ENCODE measurements at places on chromosomes 2 and 18. TPM values are rescaled to one million over a fixed set of nuclear protein-coding genes. Genes with fewer than 3 reads are reported as not detected.
A peak's percentile ranks its signal among the peaks of the same experiment; 100 is the strongest.

Gene FOSL2
- total RNA-seq: 122 TPM

Gene FAM161A
- total RNA-seq: 2.3 TPM

Gene CCL20
- 18.0 TPM for total RNA-seq

Gene NT5C1B
- total RNA-seq: not detected

Gene IWS1
- 57.0 TPM for total RNA-seq

Gene ABHD1
- total RNA-seq: not detected

- no peak overlapping the region for H3K4me3 ChIP-seq
- no peak overlapping the region for H3K27ac ChIP-seq
- H3K4me1 ChIP-seq: peaks cover 6% of the 10 kb centered on the region
- no peaks in the 10 kb centered on the region for H3K27me3 ChIP-seq
- no peaks in the 10 kb centered on the region for H3K36me3 ChIP-seq
- DNase-seq: no peak
Observed at GRCh38 chr2:168224346-168224745, 23.0 kb downstream of the STK39 start.

- no peak overlapping the region for H3K4me3 ChIP-seq
- H3K27ac ChIP-seq: no peak overlapping the region
- no peak for DNase-seq
- peaks cover 42% of the 10 kb centered on the region for H3K4me1 ChIP-seq
- peaks cover 5% of the 10 kb centered on the region for H3K36me3 ChIP-seq
Observed at GRCh38 chr2:44545005-44545404, 183.3 kb downstream of the CAMKMT start.

GRCh38 chr2:74007711-74008110, 23.0 kb downstream of the TET3 start:
- H3K27ac ChIP-seq: no peak overlapping the region

DNA sequence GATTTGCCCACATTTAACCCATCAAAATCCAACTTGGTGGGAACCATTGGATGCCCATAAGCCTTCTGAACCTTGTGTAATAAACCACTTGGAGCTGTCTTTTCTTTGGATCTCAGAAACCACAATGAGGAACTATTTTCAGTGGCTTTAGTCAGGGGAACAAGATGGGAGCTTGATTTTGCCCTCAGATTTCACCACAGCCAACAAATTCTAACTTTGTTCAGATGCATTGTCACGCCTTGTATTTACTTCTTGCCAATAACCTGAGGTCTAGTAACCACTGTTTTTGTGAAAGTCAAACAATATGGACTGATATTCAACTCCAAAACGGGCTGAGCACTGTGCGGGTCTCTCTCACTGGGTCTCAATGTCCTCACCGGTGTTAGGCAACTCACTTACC, 508.2 kb downstream of the TNS1 start:
- DNase-seq: no peak
- H3K4me3 ChIP-seq: no peak overlapping the region
- H3K36me3 ChIP-seq: no peaks in the 10 kb centered on the region
- H3K27me3 ChIP-seq: peaks cover 11% of the 10 kb centered on the region
- no peaks in the 10 kb centered on the region for H3K4me1 ChIP-seq
- H3K27ac ChIP-seq: no peak overlapping the region

DNA sequence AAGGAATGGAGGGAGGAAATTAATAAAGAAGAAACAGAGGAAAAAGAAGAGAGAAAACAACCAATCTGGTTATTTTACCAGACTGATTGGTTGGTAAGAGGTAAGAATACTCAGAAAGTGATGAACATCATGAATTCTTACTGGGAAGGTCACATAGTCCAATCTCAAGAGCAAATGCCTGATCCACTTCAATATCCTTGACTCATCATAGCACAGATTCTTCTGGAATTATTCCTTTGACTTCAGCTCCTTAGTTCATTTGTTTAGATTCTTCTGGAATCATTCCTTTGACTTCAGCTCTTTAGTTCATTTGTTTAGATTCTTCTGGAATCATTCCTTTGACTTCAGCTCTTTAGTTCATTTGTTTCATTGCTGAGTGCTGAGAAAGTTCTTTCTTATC, 2030.6 kb upstream of the CELF4 start:
- no peak overlapping the region for H3K27ac ChIP-seq
- DNase-seq: no peak
- peaks cover 6% of the 10 kb centered on the region for H3K4me1 ChIP-seq
- H3K36me3 ChIP-seq: peaks cover 6% of the 10 kb centered on the region

DNA sequence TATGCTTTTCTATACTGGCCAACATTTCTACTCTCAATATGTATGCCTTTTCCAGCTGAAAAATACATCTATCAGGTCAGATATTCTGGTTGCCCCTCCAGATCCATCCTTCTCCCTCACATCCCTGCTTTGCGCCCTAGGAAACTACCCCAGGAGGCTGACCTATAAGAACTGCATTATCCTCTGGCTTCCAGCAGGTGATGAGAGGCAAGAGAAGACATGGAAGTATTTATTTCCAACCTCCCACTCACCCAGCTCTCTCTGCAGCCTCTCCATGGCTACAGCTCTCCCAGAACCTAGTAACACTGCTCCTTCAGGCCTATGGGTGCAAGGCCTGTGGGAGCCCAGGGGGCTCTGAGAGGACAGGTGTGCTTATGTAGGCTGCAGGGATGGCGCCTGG, 42.9 kb downstream of the ARID5A start:
- H3K36me3 ChIP-seq: peaks cover 12% of the 10 kb centered on the region
- DNase-seq: no peak
- peaks cover 6% of the 10 kb centered on the region for H3K4me1 ChIP-seq

DNA sequence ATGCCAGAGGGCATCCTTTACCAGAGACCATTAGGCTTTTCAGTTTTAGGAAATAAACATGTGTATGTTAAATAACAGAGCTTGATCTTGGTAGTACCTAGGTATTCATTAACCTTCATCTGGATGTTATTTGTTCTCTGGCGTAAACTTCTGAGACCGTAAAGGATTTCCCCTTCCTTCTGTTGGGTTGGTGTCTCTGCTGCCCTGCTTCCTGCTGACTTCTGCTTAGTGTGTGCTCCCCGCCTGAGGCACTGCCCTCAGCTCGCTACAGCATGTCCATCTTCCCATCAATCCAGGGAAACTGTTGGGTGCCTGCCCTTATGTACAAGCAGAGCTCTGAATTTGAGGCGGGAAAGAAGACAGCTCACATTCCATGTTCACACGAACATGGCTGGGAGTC, 177.9 kb downstream of the TPGS2 start:
- H3K4me3 ChIP-seq: no peak overlapping the region
- no peak for DNase-seq
- no peak overlapping the region for H3K27ac ChIP-seq

DNA sequence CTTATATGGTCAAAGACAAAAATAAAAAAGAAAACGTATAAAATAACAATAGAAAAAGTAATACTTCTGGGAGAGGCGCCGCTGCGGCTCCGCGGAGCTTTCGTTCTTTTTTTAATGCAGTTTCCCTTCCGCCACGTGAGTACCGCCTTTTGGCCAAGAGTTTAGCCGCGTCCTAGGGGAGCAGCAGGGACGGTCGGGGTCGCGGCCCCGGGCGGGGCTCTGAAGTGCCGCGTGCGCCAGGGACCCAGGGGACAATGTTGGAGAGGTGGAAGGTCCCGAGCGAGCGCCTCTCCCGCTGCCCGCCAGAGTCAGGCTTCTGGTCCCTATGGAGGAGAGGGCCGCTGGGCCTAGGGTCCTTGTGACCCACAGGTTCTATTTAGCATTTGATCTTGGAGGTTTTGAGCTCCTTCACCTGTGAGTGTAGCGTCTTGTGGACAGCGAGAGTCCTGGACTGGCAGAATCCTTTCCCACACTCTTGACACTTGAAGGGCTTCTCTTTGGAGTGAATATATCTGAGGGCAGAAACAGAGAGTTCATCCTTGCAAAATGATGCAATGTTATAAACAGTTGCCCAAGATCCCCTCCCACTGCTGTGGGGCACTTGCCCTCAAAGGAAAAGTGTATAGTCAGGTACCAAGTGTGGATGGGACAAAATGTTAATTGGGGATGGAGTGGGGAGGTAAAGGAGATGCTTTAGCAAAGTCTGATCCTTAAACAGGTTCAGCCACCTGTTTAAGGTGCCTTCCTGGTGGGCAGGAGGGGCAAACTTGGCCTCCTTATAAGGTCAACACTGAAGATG, 6.3 kb downstream of the OSR1 start:
- no peaks in the 10 kb centered on the region for H3K4me1 ChIP-seq
- no peak for DNase-seq
- no peak overlapping the region for H3K4me3 ChIP-seq
- H3K27me3 ChIP-seq: no peaks in the 10 kb centered on the region
- no peak overlapping the region for H3K27ac ChIP-seq
- H3K36me3 ChIP-seq: peaks cover 9% of the 10 kb centered on the region

- H3K27ac ChIP-seq: peak overlapping the region; percentile 84
- H3K4me1 ChIP-seq: peaks cover 27% of the 10 kb centered on the region
- DNase-seq: peak; percentile 61
- peak overlapping the region; percentile 15 for H3K4me3 ChIP-seq
- no peaks in the 10 kb centered on the region for H3K36me3 ChIP-seq
- H3K27me3 ChIP-seq: no peaks in the 10 kb centered on the region
Observed at GRCh38 chr18:6624271-6624660, 105.2 kb upstream of the ARHGAP28 start.

GRCh38 chr2:175823002-175823706, 178.9 kb downstream of the LNPK start:
- H3K36me3 ChIP-seq: no peaks in the 10 kb centered on the region
- H3K4me3 ChIP-seq: no peak overlapping the region
- H3K27me3 ChIP-seq: no peaks in the 10 kb centered on the region
- no peaks in the 10 kb centered on the region for H3K4me1 ChIP-seq
- DNase-seq: no peak

DNA sequence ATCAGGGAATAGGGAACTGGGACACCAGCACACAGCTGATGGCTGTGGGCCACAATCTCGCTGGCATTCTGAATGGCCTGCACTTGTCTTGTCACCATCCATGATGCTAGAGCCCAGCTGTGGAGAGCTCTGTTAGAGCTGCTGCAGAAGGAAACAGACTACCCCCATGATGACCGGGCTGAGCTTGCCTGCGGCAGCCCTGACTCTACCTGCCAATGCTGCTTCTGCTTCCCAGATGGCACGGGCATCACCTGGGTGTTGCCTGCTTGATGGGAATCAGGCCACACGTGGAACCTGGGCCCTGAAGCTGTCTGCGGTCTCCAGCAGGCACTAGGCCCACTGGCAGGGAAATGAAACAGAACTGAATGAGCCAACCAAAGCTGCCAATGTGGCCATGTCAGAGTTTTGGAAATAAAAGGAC, 11.2 kb upstream of the DAW1 start:
- peaks cover 45% of the 10 kb centered on the region for H3K4me1 ChIP-seq
- no peak for DNase-seq
- H3K27ac ChIP-seq: peak overlapping the region; percentile 8
- no peaks in the 10 kb centered on the region for H3K36me3 ChIP-seq

GRCh38 chr18:75075429-75075841, 133.5 kb downstream of the PTGR3 start:
- no peak overlapping the region for H3K4me3 ChIP-seq
- no peak for DNase-seq
- no peak overlapping the region for H3K27ac ChIP-seq

GRCh38 chr18:44733069-44733753, 52.5 kb downstream of the SETBP1 start:
- no peaks in the 10 kb centered on the region for H3K27me3 ChIP-seq
- peak overlapping the region; percentile 76 for H3K27ac ChIP-seq
- H3K4me1 ChIP-seq: peaks cover 42% of the 10 kb centered on the region
- peak; percentile 83 for DNase-seq

DNA sequence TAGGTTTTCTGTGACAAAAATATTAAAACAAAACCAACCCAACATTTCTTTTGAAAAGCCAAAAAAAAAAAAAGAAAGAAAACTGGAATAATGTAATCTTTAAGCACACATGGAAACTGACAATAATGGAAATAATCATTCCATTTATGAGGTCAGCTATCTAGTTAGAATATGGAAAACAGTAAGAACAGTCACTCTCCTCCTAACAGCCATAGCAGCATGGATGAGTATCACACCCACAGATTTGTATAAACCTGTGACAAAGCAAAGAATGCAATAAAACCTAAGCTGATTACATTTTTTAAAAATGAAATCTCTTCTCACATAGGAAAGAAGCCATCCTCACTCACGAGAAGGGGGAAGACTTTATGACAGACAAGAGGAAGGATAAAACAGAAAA, 437.8 kb downstream of the NYAP2 start:
- DNase-seq: no peak
- H3K36me3 ChIP-seq: no peaks in the 10 kb centered on the region
- H3K27me3 ChIP-seq: no peaks in the 10 kb centered on the region
- H3K4me3 ChIP-seq: no peak overlapping the region
- H3K27ac ChIP-seq: no peak overlapping the region
- peaks cover 14% of the 10 kb centered on the region for H3K4me1 ChIP-seq

DNA sequence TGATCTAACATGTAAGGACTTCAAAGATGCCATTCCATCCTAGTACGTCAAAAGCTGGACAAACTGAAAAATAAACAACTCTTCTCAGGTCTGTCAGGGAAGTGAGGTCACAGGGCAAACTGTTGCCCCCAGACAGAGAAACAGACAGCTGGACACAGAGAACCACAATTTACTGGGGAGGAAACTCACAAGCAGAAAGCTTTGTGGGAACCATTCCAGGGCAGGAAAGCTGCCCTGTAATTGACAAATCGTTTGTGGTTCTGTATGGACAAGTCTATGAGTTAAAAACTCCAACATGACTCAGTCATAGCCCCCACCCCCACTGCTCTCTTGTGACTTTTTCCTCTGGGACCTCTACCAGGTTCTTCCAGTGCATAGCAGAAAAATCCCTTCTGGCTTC, 28.4 kb downstream of the MCEE start:
- no peak overlapping the region for H3K27ac ChIP-seq
- no peak overlapping the region for H3K4me3 ChIP-seq
- peaks cover 11% of the 10 kb centered on the region for H3K4me1 ChIP-seq

DNA sequence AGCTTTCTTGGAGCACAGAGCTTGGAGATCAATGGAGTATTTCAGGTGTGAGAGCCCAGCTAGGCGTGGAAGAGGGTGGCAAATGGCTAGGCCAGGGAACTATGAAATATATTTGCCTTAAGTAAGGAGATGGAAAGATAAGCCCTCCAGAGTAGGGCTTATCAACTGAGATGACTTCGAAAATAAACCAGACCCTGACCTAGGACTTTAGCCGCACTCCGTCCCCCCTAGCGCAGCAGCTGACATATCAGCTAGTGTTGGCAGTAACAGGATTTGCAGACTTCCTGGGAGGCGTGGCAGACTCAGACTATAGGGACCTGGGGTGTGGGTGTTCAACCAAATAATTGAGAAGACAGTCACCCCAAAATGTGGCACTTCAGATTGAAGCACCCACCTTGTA, 127.7 kb upstream of the EPAS1 start:
- peaks cover 38% of the 10 kb centered on the region for H3K4me1 ChIP-seq
- DNase-seq: no peak
- H3K27me3 ChIP-seq: no peaks in the 10 kb centered on the region
- H3K27ac ChIP-seq: no peak overlapping the region

DNA sequence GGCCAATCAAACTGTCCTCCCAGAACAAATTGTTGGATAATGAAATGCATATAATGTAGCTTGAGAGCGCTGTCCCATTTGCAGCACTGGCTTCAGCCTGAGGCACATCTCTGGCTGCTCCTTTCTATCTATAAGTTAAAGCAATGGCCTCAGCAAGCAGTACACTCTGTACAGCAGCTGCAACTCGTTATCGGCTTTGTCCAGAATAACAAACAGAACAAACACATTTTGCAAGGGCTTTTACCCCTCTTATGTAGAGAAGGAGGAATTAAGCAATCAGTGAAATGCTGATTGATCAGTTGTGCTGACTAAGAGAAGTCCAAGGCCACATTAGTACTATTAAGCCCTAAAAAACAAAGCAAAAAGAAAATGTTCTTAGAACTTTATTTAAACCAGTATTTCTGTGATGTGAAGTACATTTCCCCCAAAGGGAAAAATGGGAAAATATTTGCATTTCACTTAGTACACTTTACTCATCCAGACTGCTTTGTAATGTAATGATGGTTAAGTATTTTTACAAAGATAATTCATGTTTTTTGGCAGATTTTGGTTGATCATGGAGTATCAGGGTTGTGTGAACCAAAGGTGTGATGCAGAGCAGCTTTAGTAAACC, 15.0 kb upstream of the CPS1 start:
- H3K36me3 ChIP-seq: no peaks in the 10 kb centered on the region
- H3K4me1 ChIP-seq: no peaks in the 10 kb centered on the region
- H3K27me3 ChIP-seq: no peaks in the 10 kb centered on the region
- no peak overlapping the region for H3K4me3 ChIP-seq
